ENCODE measurements at places on chromosomes 1 and 21. TPM values are rescaled to one million over a fixed set of nuclear protein-coding genes. Genes with fewer than 3 reads are reported as not detected.
A peak's percentile ranks its signal among the peaks of the same experiment; 100 is the strongest.

GRCh38 chr1:200274116-200274515, 135.7 kb downstream of the ZNF281 start:
- no peak for DNase-seq

Gene PPOX
- total RNA-seq, result 9.2 TPM

Gene UBE2G2
- 68.9 TPM for total RNA-seq

DNA sequence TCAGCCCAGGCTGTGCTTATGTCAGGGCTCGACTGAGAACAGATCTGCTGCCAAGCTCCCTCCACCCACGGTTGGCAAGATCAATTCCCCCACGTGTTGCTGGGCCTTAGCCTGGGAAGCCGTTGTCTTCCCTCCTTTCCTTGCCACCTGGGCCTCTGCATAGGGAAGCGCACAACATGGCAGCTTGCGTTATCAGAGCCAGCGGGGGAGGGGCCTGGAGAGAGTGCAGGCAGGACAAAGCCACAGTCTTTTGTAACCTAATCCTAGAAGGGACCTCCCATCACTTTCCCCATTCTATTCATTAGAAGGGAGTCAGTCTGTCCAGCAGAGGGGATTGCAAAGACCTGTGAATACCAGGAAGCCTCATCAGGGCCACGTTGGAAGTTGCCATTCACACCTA, 17.0 kb upstream of the IGSF21 start:
- DNase-seq, result no peak

Gene PGLYRP3
- not detected for total RNA-seq

Gene PCBP3
- total RNA-seq, result 6.1 TPM

DNA sequence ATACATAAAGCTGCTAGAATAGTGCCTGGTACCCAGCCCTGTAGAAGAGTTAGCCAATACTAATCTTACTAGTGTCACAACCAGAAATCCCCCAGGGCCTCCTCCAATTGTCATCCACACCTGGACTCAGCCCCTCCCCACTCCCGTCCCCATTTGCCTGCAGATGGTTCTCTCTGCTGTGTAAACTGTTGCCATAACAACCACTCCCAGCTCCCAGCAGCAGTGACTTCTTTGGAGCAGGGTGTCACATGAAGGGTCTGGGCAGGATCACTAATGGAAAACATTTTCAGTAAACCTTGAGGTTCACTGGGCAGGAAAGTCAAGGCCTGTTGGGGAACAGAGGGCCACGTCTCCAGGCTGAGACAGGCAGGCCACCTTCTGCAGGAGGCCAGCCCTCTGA, 126.0 kb upstream of the IPO9 start:
- peak; percentile 32 for DNase-seq

DNA sequence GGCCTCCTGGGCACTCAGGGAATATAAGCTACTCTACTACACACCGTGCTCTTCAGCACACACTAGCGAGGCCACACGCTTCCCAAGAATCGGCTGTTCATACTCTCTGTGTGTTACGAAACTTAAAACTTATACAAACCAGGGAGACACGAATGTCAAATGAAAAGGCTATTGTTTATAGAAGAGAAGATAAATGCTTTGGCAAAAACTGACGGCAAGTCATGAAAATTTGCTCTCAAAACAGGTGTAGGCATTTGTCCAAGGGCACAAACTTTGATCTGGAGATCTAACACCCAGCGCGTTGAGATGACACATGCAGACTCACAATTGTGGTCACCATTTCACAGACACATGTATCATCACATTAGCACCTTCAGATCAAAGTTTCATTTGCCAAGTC, 46.1 kb downstream of the USP48 start:
- DNase-seq, result no peak

GRCh38 chr1:2300004-2300771, 72.1 kb downstream of the SKI start:
- DNase-seq, result no peak

Gene LRRC38
- not detected for total RNA-seq

GRCh38 chr1:32741059-32741412, 38.5 kb upstream of the SYNC start:
- no peak for DNase-seq

DNA sequence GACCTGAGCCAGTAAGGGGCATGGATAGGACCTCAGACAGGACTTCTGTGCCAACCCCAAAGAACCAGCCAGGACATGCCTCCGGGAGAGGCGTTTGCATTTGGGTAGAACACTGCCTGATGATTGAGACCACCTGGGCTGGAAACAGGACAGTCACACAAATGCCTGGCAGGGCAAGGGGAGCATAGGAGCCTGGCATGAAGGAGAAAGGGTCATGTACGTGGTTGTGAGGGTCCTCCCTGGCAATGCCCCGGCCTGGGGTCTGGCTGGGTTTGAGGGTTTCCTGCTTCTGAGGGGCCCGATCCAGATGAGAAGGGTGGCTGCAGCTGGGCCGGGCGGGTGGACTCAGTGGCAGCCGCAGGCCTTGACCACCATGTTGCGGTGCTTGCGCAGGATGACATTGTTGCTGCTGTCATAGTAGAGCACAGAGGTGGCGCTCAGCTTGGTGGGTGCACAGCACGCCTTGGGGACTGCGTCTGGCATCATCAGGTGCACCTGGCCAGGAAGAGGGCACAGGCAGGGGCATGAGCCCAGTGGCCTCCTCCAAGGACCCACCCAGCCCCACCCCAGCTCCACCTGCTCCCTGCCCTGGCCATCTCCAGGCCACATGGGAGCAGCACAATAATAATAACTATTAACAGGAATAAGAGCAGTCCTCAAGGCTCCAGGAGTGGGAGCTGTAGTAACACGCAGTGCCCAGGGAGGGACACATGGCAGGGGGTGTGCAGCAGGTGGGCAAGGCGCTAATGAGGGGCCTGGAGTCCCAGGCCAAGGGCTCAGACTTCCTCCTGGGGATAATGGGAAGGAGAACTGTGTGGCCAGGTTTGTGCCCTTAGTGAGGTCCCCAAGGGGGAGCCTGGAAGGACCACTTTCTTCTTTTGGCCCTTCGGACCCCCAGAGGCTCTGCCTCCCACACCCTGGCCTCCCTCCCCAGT, 10.8 kb downstream of the OXCT2 start:
- no peak for DNase-seq

DNA sequence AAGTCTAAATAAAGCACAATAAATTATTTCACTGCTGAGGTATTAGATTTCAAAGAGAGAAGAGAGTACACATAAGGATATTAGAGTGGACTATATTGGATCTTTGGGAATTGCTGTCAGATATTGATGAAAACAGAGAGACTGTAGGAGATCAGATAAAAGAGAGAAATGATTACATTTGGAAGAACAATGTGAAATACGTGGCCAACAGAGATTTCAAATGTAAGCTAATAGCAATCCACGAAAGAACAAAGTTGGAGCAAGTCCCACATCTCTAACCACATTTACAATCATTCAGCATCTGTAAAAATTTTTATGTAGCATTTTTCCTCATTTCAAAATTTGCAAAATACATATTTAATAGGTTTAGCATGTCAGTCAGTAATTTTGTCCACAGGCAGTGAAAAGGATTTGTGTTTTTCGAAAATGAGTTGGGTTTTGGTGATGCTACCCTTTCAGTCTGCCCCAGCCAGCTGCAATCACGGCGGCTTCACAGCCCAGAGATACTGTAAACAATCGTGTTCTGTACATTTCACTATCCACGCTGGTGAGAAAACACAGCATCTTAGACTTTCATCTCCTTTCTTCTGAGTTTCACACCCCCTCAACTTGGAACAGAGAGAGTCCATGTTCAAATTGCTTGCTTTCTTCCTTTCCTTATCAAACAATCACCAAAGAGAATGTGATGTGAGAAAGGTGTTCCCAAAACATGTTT, 209.1 kb upstream of the LYPLAL1 start:
- DNase-seq, result no peak

DNA sequence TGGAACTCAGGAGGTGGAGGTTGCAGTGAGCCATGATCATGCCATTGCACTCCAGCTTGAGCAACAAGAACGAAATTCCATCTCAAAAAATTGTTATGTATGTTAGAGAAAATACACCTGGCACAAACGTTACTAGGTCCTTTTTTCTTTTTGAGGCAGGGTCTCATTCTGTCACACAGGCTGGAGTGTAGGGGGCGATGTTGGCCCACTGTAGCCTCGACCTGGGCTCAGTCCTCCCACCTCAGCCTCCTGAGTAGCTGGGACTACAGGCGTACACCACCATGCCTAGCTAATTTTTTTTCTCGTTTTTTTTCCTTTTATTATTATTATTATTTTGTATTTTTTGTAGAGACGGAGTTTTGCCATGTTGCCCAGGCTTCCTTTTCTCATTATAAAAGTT, 4.4 kb downstream of the HAX1 start:
- DNase-seq, result no peak

- no peak for DNase-seq
Measured at GRCh38 chr1:155952505-155952890, 11.1 kb downstream of the RXFP4 start.

DNA sequence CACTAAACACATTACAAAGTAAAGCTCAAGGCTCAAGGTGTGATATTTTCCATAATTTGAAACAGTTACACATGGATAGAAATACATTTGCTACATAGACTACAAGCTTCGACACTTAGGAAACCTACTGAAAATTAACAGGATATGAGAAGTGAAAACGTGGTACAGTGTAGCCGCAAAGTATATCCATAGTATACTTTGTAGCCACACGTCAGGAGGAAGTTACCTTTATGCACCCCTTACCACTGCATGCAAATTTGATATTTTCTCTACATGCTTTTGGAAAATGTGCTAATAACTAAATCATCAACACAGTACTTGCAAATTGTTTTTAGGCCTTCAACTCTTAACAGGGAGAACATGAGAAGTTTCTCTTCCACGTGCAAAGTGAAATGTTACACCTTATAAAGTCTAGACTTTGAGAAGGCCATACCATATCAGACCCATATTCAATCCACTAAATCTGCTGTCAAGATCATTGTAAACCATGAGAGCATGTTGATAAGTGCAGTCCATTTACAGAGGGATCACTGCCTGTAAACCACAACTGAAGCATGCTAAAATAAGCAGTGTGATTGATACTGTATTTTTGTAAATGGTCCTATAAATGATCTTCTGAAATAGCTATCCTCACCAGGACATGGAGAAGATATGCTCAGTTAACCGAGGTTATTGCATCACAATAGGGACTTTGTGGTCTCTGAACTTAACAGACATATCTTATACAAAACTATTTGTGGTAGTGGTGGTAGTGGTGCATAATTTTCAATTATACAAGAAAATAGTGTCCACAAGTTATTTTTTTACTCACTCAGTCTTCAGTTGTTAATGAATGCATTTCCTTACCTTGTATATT, 64.7 kb downstream of the VAV3 start:
- no peak for DNase-seq

Gene SCNM1
- total RNA-seq, result 39.7 TPM

DNA sequence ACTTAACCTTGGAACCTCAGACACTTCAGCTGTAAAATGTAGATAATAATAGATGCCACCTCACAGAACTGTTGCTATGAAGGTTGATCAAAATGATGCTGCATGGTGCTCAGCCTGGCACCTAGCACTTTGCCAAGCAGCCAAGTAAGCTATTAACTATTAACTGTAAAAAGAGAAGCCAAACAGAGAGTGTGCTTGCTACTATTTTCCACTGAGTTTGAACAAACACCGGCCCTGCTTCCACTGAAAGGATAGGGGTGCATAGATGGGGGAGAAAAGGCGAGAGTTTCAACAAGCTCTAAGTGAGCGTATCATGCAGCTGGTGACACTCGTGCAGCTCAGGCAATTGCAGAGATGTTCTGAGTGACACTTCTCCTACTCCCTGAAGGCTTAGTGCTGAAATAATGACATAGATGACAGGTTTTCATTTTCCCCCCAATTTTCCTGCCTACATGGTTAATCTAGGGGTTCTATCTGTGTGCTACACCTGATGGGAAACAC, 78.2 kb downstream of the GPR88 start:
- DNase-seq, result no peak

DNA sequence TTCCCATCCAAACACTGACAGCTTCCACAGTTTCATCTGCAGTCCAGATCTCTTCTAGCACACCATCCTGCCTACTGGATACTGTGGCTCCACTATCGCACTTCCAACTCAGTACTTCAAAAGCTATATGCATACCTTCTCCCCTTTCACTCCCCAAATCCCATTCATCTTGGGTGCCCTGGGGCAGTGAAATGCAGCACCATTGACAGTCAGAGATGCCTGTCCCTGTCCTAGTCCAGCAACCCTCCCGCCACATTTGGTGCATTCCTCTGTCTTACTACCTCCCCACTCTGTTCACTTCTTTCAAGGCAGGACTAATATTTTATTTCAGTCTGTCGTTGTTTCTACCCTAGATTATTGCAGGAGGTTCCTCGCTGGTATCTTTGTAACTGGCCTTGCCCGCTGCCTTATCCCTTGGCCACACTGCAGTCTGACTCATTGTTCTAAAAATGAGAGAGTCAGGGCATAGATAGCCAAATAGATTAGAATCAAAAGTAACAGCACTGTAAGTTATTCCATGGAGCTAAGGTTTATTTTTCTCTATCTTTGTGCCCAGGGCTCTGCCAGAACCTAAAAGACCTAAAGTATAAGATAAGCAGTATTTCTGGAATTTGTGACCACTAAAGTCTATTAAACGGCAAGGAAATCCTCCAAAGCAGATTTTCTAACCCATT, 96.7 kb downstream of the ESRRG start:
- DNase-seq, result peak; percentile 16

Gene FTCD
- total RNA-seq, result 0.41 TPM

DNA sequence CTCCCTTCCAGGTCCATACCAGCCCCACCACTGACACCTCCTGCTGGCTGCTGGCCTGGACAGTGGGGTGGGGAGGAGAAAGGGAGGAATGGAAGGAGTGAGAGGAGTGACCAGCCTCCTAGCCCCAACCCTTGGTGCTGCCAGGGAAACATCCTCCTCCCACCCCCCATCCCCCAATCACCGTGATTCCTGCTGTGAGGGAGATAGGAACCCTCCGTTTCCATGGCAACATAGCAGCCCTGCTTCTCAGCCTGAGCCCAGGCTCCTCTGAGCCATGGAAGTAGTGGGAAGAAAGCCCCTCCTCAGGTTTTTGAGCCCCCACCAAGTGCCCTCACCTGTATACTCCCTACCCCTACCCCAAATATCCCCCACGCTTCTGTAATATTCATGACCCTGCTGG, 44.4 kb upstream of the SCMH1 start:
- DNase-seq, result no peak

- peak; percentile 26 for DNase-seq
Measured at GRCh38 chr21:36059823-36060158, 535 bp downstream of the SETD4 start.
